ENCODE measurements at places on chromosomes 5 and 9. TPM values are rescaled to one million over a fixed set of nuclear protein-coding genes. Genes with fewer than 3 reads are reported as not detected.

- peak; percentile 9 for DNase-seq
Measured at GRCh38 chr9:133637451-133638055, 1.4 kb downstream of the DBH start.

DNA sequence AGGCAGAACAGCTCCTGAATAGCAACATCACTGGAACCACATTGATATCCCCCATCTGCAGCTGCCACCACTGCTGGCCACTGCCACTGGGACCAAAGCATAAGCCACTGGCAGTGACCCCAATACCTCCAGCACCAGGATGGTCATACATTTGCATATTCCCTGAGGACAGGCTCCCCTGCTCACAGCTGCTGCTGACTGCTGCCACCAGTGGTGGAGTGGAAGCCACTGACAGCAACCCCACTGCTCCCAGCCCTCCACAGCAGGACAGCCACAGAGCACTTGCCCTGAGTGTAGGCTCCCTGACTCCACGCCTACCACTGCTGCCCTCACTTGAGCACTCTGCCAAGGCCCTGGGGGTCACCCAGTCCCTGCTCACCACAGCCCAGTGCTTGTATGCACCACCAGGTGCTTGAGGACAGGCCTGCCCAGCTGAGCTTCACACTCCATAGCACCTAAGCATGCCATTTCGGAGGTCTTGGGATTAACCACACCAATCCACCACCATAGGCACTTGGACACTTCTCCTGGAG is 327.4 kb upstream of the RPS23 start:
- DNase-seq, result no peak

DNA sequence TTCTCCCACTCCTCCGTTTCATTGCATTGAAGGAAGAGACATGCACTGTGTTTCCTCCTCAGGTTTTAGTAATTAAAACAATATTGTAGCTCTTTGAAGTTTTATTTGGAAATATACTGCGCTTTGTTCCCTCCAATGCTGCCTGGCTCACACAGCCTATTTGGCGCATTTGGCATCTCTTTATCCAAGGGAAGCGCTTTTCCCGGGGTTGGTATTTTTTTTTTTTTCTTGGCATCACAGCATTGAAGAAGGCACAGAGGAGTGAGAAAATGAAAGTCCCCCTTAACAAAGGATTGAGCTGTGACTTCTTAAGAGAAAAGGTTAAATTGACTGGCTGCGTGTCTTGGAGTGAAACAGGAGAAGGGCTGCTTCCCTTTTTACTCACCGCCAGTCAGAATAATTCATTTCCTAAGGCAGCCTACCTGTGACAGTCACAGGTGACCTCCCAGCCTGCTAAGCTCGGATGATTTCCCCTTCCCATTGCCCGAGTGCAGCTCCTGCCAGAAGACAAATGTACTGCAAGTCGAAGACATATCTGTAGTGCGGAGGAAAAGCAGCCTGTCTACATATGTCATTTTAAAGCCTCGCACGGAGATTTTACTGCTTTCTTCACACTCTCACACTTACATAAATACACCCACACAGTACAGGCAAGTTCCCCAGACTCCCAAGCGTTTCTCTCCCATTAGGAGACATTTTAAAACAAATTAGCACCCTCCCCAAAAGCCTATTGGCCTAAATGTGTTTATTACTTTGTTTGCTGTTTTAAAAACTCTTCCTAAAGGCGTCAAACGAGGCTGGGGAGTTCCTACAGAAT is 665.5 kb upstream of the ZNF608 start:
- DNase-seq, result no peak

GRCh38 chr5:5309645-5310044 is 112.8 kb upstream of the ICE1 start:
- DNase-seq, result no peak

GRCh38 chr9:81207651-81208050 is 481.7 kb downstream of the TLE1 start:
- DNase-seq, result no peak

DNA sequence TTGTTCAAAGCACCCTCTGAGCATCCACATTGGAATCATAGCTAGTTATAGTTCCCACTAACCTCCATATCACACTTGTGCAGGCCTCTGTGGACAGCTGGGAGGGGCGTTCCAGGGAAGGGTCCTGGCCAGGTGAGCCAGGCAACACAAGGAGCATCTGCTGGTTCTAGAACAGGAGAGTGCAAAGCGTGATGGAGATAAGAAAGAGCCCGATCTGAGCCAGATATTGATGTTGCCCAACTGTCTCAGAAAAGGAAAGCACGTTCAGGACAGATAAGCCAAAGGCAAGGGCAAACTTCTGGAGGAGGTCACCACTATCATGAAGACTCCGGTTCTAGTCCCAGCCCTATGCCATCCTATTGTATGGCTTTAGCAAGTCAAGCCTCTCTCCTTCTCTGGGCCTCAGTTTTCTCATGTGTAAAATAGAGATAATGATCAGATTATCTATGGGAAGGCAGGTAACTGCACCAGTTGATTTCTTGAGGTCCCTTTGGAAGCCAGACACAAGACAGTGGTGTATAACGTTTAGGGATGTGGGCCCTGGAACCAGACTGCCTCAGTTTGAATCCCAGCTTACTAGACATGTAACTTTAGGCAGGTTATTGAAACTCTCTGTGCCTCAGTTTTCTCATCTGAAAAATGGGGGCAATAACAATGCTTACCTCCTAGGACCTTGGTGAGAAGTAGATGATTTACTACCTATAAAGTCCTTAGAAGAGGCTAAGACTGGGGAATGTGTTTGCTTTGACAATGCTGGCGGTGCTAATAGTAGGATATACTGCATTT is 19.8 kb downstream of the GABBR2 start:
- no peak for DNase-seq

DNA sequence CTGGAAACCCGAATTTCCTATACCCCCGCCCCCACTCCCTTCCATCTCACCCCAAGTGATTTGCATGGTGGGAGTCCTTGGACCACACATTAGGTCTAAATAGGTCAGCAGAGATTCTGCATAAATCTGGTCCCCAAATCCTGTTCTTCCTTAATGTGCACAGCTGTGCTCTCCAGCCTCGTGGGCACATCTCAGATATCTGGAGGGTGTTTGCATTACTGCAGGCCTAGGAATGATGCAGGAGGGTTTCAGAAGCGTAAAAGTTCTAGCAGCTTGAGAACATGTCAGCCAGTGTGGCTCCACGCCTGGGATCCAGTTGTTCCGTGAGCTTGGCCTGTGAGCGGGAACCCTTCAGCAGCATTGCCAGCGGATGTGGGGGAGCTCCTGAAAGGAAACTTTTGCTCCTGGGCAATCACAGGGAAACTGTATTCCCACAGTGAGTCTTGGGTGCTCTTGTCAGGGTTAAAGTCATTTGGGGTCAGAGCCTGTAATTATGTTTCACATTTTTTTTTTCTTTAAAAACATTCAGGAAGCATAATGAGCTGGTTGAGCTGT is 12.9 kb downstream of the ARHGAP26 start:
- peak; percentile 67 for DNase-seq

DNA sequence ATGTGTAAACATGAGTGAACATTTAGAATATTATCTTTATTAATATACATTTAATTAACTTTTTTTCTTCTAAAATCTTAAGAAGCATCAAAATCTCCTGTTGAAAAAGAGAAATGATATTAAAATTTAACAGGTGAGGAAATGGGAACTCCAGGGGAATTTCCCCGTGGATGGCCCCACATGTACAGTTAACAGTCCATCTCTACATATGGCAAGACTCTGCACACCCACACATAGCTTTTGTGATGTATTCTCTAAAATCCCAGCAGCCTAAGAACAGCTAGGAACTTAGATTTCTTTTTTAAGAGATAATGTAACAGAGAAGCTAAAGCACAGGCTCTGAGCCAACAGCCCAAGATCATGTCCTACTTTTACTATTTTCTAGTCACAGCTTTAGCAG is 556.3 kb upstream of the RGMB start:
- no peak for DNase-seq

- DNase-seq, result no peak
Measured at GRCh38 chr9:86163503-86163902, 64.1 kb upstream of the GOLM1 start.

DNA sequence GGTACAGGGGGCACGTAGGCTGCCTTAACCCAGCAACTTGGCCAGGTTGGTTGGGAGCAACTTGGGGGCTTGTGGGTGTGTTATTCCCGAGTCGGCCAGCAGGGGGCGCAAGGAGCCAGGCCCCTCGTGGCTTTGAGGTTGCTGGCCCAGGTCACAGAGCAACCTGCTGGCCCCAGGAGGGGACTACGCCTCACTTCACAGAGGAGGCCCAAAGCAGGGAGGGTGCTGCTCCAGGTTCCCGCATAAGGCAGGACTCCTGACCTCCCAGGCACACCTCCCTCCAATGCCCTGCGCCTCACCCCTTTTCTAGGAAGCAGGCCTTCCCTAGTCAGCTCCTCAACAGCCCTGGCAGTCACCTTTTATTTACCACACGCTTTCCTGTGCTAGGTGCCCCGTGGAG is 18.1 kb downstream of the KYAT1 start:
- peak; percentile 75 for DNase-seq

DNA sequence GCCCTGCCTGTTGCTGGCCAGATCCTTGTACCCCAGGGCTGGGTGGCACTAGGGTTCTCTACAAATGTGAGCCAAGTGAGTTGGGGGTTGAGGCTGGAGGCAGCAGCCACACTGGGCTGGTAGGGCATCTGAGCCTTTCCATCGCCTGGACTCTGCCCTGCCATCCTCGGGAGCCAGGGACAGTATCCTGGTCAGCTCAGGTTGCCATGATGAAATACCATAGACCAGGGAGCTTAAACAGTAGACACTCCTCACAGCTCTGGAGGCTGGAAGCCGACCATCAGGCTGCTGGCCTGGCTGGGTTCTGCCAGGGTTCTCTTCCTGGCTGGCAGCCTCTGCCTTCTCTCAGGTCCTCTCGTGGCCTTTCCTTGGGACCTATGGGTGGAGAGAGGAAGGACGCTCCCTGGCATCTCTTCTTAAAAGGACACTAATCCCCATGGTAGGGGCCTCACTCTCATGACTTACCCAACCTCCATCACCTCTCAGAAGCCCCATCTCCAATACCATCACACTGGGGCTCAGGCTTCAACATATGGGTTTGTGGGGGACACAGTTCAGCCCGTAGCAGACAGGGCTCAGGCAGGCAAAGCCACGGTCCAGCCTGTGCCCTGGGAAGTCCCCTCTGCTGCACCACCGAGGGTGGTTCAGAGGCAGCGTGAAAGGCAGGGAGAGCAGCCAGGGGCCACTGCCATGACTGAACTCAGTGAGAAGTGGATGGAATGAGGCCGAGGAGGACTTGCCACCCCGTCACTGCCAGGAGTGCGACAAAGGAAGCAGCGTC is 50.1 kb downstream of the HMCN2 start:
- no peak for DNase-seq

DNA sequence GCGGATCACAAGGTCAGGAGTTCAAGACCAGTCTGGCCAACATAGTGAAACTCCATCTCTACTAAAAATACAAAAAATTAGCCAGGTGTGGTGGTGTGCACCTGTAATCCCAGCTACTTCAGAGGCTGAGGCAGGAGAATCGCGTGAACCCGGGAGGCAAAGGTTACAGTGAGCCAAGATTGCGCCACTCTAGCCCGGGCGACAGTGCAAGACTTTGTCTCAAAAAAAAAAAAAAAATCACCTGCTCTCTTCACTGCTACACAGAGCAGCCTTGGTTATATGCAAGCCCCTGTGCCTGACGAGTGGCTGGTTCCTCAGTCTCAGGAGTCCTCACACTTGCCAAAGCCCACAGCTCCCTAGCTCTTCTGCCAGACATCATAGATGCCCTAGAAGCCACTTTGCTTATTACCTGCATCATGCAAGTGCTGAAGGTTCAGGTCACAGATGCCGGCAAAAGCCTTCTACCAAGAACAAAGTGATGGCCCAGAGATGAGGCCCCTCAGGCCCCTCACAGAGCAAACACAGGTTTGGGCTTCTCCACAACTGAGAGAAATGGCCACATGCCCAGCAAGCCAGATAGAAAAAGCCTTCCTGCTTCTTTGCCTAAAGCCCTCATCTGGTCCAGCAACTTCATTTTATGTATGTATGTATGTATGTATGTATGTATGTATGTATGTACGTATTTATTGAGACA is 176.4 kb downstream of the AUH start:
- DNase-seq, result no peak

BHMT2 gene
- 16.3 TPM for total RNA-seq

PCDHA8 gene
- total RNA-seq, result 0.06 TPM

PPIP5K2 gene
- 35.5 TPM for total RNA-seq

IRX4 gene
- 0.50 TPM for total RNA-seq

Measured in left cardiac atrium (tissue), 4 donors.